ENCODE measurements at places on chromosomes 4 and X.

DNA sequence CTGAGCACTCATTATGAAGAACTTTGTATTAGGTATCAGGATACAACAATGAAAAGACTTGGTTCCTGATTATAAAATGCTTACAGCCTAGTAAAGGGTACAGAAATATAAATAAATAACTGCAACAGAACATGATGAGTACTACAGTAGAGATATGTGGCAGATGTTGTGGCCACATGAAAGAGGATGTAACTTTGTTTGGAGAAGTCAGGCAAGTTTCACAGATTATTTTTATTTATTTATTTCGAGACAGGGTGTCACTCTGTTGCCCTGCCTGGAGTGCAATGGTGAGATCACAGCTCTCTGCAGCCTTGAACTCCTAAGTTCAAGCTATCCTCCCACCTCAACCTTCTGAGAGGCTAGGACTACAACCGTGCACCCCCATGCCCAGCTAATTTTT is 15.8 kb upstream of the UBE2K start:
- no peak for DNase-seq

- no peak for DNase-seq
These were observed 28.9 kb upstream of the CAMK2D start for GRCh38 chr4:113790478-113790877.

DNA sequence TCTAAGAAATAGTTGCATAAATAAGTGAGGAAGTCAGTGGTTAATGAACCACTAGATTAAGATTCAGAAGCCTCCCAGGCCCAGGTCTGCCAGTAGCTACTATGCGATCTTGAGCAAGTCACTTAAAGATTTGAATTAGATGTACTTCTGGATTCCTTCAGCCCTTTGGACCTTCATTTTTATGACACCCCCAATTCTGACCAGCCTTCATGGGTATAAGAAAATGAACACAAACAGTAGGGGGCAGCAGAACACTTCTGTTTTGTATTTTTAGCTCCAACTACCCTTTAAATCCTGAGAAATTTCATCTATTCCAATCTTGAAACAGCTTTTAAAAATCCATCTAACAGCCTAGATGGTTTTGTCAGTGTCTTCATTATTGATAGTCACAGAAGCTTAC is 19.0 kb downstream of the TMEM47 start:
- DNase-seq: no peak

DNA sequence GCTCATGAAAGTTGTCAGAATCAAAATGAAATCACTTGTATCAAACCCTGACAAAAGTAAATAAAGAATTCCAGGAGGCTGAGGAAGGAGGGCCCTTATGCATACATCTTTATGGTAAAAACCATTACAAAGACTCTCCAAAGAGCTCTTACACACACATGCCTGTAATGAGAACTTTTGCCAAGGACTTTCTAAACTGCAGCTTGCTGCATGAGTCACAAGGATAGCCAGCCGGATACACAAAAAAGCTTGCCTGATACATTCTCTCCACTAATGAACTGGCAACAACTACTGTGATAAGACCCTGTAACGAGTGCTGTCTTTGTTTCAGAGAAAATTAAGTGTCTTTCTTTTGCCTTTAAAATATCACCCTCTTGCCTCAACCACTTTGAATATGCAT is 618.1 kb downstream of the PPP4R3C start:
- DNase-seq: no peak

DNA sequence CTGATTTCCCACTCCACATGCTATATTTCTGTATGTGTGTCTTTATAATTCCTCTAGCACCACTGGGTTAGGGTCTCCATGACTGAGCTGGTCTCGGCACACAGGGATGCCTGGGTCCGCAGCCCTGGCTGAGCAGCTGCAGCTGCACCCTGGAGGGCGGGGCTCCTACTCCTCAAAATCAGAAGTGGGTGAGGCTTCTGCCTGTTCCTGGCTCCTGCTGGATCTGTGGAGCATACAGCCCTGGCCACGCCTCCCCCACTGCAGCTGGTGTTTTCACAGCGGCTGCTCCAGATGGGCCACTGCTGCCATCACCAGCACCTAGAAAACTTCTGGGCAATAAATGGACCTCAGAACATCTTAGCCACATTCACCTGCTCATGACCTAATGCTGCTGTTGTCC is 30.9 kb downstream of the SPCS3 start:
- no peak for DNase-seq

GRCh38 chr4:166413356-166413755 is 540.3 kb downstream of the TLL1 start:
- no peak for DNase-seq

DNA sequence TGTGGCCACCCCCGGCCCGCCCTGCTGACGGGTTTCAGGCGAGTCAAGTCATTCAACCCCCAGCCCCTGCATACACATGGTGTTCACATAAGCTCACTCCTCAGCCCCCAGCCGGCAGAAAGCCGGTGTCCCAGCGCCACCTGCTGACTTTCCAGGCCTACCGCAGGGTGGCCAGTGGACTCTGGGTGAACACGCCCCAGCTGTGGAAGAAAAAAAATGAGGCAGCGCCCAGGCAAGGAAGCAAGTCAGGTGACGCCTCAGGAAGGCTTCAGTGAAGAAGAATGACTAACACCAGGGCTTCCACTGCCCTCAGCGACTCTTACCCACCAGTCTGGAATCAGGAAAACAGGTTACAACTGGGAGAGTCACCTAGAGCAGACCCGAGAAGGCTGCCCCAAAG is 15.8 kb downstream of the BCAP31 start:
- DNase-seq: no peak

GRCh38 chr4:126731062-126731461 is 901.7 kb upstream of the INTU start:
- no peak for DNase-seq

- DNase-seq: no peak
These were observed 7.0 kb downstream of the MTM1 start for GRCh38 chrX:150575419-150575814.

DNA sequence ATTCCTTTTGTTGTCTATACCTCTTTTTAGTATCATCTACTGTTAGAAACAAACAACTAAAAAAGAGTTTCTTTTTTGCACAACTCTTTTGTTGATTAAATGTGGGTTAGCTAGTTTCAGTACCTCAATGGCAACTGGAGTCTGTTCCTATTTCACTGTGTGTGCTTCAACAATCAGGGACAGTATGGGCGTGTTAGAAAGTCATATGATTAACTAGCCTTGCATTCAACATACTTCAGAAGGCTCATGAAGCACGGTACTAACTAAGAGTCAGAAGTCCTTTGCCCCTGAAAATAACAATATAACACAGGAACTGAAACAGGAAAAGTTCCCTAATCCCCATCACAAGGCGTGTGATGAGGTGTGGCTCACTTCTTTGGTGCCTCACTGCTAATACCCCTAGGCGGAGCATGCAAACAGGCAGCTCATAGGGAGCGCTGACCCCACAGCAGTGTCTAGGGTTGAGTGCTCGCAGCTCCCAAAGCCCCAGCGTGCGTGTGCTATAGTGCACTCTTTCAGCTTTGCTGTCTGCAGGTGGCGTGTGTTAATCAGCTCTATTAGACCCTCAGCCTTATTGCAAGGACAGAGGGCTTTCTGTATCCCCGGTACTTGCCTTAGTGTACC is 203.1 kb upstream of the NDST3 start:
- no peak for DNase-seq

- DNase-seq: no peak
These were observed 13.4 kb downstream of the CTBP1 start for GRCh38 chr4:1235381-1236102.

DNA sequence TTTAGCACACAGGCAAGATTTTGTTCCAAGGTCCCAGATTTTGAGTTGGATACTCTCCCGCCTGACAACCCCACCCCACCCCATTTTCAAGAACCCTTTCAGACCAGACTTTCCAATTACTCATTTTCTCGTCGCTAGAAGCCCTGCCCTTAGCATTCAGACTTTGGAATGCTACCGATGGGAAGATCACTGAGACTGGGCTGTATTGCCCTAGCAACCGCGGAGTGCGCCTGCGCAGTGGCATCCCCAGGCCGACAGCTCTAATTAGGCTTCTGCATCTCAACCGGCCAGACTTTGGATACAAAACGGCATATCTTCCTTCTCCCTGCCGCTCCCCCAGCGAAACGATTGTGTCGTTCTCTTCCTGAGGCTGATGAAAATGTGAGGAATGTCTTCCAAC is 3.4 kb downstream of the MAGEE2 start:
- no peak for DNase-seq

- DNase-seq: no peak
These were observed at the start of gene RNF128 for GRCh38 chrX:106726485-106727437. RNF128 (plus strand) TSS chrX:106726701; CDS start chrX:106726914, 213 bp downstream.

GRCh38 chr4:176262243-176262642 is 6.8 kb downstream of the ASB5 start:
- DNase-seq: no peak

DNA sequence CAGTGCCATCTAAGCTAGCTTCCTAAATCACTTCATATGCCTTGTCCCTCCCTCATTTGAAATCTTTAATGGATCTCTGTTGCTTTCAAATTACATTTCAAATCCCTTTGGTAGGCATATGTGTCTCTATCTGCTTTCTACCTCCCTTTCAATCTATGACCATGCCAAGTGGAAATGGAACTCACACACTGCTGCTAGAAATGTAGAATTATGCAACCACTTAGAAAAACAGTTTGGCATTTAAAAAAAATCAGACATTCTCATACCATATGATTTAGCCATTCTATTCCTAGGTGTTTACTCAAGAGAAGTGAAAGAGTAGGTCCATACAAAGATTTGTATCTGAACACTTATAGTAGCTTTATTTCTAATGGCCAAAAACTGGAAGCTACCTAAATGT is 413.5 kb upstream of the INTU start:
- DNase-seq: no peak

DNA sequence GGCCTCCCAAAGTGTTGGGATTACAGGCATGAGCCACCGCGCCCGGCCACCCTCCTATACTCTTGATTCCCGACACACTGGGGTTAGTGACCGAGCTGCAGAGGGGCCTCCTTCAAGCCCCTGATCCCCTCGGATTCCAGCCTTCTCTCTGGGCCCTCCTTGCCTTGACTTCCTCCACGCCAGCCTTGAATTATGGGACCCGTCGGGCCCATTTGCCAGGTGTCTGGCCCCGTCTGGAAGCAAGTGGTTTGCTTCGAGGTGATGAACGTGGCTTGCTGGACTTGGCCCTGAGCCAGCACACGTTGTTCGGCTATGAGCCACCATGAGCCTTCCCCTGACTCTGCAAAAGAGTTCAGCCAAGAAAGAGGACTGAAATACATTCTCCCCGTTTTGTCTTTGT is 37.4 kb upstream of the GRPEL1 start:
- no peak for DNase-seq

DNA sequence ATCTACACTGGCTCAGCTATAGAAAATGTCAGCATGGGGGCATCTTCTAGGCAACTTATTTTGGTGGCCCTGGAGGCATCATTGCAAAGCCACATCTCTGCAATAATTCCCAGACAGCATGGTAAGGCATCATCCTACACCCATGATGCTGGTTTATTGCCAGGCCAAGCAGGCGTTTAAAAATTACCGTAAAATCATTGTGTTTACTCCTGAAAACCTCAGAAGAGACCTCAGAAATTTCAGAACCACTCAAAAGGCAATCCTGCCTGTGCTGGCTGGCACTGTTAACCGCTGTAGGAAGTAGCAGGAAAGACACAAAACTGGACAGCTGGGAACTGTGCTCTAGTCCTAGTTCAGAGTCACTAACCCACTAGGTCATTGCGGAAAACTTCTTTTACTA is 63.2 kb downstream of the MID1 start:
- no peak for DNase-seq

DNA sequence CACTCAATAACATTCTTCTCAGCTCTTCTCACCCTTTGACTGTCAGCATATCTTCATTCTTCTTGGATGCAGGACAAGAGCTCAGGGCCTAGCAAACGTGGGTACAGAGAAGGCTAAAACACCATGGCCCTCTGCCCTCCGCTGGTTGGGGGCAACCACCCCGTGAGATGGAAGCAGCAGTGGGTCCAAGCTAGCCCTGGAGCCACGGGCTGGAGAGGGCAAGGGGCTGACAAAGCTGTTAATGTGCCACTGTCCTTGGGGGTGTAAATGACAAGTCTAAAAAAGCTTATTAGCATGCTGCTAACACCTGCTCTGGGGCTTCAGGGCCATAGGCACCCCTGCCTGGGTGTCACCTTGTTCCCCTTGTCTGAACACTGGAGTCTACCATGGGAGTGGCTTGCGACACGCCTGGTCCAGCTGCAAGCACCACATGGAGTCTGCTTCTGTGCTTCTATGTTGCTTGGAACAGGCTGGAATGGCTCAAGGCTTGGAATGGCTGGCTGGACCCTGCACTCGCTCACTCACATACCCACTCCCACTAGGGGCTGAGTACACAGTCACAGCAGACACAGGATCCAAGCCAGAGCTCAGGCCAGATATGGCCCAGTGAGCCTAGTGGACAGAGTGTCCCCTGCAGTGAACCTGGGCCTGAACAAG is 246.0 kb downstream of the PCDH10 start:
- no peak for DNase-seq

DNA sequence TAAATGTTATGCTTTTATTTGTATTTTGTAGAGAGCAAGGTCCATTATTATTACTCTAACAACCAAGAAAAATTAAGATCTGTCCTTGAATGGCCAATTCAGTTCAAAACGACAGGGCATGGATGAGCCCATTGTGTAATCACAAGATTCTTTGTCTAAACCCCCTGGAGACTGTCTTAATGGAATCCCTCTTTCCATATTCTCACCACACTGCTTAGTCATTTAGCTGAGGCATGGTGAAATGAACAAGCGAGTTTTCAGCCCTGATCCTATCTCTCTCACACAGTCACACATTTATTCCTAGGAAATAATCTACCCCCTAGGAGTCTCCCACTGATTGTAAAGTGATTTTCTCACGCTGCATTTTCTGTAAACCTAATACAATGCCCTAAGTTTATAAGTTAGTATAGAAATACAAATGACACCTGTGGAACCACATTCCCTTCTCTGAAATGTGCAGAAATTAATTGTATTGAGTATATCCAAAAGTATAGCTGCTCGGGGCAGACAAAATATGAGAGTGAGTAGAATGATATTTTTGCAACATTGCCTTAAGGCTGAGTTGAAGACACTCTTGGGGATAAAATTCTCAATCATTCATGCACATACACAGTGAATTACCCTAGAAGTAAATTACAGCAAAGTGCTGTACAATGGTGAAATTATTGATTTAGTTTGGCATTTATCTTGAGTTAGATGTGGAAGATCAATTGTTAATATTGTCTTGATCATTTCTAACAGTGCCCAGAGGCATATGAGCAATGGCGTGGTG is 119.7 kb upstream of the PCDH7 start:
- no peak for DNase-seq

GRCh38 chr4:113646442-113646822 is 115.1 kb downstream of the CAMK2D start:
- no peak for DNase-seq

DNA sequence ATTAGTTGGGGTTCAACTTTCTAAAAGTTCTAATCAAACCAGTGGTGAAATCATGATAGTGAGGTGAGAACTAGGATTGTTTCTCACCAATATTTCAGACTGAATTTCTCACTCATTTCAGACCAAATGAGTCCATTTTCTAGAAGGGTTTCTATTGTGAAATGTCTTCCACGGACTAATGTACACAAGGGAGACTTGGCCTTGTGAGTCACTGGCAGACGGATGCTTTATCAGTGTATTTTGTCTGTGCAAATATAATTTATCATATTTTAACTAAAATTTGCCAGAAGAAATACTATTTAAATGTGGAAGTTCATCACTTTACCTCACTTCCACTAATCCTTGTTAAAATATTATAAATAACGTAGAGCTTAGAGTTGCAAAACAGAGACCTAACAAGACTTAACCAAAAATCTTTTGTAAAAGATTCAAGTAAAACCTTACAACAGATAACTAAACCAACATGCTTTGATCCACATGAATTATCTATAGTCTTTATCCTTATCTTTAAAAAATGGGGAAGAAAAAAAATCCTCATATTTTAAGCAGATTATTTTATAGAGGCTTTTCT is 506.0 kb upstream of the FAM241A start:
- no peak for DNase-seq

GRCh38 chrX:675279-675954 is 44.8 kb downstream of the SHOX start:
- no peak for DNase-seq

Measured in GM12892 (cell line).